ENCODE measurements at places on chromosomes 6 and 20. TPM values are rescaled to one million over a fixed set of nuclear protein-coding genes. Genes with fewer than 3 reads are reported as not detected.

DNA sequence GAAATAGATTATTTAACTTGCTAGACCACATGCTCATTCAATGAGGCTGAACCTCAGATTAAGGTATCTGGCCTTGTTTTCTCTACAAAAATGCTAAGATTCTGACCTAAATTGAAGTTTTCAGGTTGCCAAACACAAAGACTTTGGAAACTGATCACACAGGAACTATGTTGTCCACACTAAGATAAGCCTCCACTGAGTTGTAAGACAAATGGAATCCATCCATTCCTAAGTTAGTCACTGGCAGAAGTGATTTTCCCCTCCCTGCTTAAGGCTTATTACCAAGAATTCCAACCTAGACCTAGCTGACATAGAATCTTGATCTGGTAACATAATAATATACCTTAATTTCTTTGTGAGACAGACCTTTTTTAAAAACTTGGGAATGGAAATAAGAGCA is 608.1 kb downstream of the TENT5A start:
- H3K27me3 ChIP-seq: no peaks in the 10 kb centered on the region
- no peak for DNase-seq
- H3K36me3 ChIP-seq: no peaks in the 10 kb centered on the region
- H3K4me1 ChIP-seq: no peaks in the 10 kb centered on the region
- no peak overlapping the region for H3K4me3 ChIP-seq

DNA sequence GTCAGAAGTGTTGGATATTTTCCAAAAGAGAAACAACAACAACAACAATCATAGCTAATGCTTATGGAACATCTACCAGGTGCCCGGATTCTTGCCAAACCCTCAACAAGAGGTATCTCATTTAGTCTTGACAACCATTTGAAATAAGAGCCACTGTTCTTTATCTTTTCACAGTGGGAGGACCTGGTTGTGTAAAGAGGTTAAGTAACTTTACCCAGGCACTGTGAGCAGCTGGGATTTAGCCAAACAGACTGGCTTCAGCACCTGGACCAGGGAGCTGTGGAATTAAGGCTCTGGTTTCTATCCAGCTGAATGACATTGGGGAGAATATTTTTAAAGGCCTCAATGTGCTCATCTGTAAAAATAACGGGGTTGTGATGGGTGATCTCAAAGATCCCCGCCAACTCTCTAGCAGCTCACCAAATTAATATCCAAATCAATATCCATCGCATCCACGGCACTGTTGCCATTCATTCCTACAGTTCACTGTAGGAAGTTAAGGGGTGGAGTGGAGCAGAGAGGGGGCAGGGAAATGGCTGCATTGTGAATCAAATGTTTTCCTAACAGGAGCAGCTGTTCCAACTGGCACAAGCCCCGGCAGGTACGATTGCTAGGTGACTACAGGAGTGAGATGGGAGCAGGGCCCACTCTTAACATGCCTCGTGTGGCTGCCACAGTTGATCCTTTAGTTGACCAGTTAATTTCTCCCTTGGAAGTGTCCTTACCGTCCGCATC is 61.8 kb downstream of the GCNT2 start:
- peaks cover 70% of the 10 kb centered on the region for H3K4me1 ChIP-seq
- no peaks in the 10 kb centered on the region for H3K27me3 ChIP-seq
- peak overlapping the region; percentile 32 for H3K4me3 ChIP-seq
- H3K27ac ChIP-seq: peak overlapping the region; percentile 100
- DNase-seq: peak; percentile 91
- no peaks in the 10 kb centered on the region for H3K36me3 ChIP-seq

- H3K27ac ChIP-seq: no peak overlapping the region
- H3K4me1 ChIP-seq: no peaks in the 10 kb centered on the region
- H3K27me3 ChIP-seq: no peaks in the 10 kb centered on the region
- no peak overlapping the region for H3K4me3 ChIP-seq
Measured at GRCh38 chr6:114068771-114069170, 97.8 kb upstream of the HDAC2 start.

DNA sequence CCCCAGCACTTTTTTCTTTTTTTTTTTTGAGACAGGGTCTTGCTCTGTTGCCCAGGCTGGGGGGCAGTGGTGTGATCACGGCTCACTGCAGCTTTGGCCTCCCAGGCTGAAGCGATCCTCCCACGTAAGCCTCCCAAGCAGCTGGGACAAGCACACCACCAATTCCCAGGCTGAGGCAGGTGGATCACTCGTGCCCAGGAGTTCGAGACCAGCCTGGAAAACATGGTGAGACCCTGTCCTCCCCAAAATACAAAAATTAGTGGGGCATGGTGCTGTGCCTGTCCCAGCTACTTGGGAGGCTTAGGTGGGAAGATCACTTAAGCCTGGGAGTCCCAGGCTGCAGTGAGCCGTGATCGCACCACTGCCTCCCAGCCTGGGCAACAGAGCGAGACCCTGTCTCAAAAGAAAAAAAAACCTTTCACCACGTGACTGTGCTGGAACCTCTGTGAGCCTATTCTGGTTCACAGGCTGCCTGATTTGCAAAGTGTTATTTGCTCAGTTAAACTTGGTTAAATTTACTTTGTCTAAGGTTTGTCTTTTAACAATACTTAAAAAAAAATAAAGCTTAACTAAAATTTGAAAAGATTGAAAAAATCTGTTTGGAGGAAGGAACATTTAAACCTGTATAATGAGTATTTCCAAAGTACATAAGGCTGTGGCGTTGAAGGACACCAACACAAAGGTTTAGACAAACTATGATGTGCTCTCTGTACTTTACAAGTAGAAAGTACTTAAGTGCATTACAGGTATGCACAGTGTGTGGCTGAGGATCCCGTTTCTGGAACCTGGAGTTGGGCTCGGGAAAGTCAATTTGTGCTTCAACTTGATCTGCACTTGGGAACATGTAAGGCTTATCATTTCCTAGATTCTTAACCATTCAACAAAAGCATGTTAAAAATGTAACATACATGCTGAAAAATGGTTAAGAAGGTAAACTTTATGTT is 55.0 kb downstream of the PPP1R3G start:
- H3K27ac ChIP-seq: no peak overlapping the region
- no peak for DNase-seq
- no peak overlapping the region for H3K4me3 ChIP-seq
- H3K4me1 ChIP-seq: peaks cover 11% of the 10 kb centered on the region

- no peaks in the 10 kb centered on the region for H3K27me3 ChIP-seq
- no peak overlapping the region for H3K27ac ChIP-seq
- H3K36me3 ChIP-seq: no peaks in the 10 kb centered on the region
- no peak overlapping the region for H3K4me3 ChIP-seq
- no peaks in the 10 kb centered on the region for H3K4me1 ChIP-seq
Measured at GRCh38 chr6:147839708-147840610, 331.5 kb downstream of the SAMD5 start.

- H3K4me1 ChIP-seq: peaks cover 35% of the 10 kb centered on the region
- H3K27ac ChIP-seq: no peak overlapping the region
- H3K27me3 ChIP-seq: no peaks in the 10 kb centered on the region
- H3K36me3 ChIP-seq: no peaks in the 10 kb centered on the region
Measured at GRCh38 chr20:10781526-10781925, 107.7 kb upstream of the JAG1 start.

- no peak overlapping the region for H3K27ac ChIP-seq
- H3K36me3 ChIP-seq: no peaks in the 10 kb centered on the region
- no peaks in the 10 kb centered on the region for H3K4me1 ChIP-seq
- peaks cover 57% of the 10 kb centered on the region for H3K27me3 ChIP-seq
- H3K4me3 ChIP-seq: no peak overlapping the region
Measured at GRCh38 chr20:235891-236290, 8.8 kb downstream of the DEFB129 start.

GRCh38 chr6:52598123-52598823 is 21.4 kb upstream of the TRAM2 start:
- no peaks in the 10 kb centered on the region for H3K4me1 ChIP-seq
- no peaks in the 10 kb centered on the region for H3K36me3 ChIP-seq
- peak; percentile 97 for DNase-seq
- H3K4me3 ChIP-seq: no peak overlapping the region
- H3K27me3 ChIP-seq: no peaks in the 10 kb centered on the region

- no peaks in the 10 kb centered on the region for H3K27me3 ChIP-seq
- no peak overlapping the region for H3K4me3 ChIP-seq
- no peak for DNase-seq
- peaks cover 29% of the 10 kb centered on the region for H3K36me3 ChIP-seq
Measured at GRCh38 chr20:49230021-49230420, 10.8 kb downstream of the DDX27 start.

DNA sequence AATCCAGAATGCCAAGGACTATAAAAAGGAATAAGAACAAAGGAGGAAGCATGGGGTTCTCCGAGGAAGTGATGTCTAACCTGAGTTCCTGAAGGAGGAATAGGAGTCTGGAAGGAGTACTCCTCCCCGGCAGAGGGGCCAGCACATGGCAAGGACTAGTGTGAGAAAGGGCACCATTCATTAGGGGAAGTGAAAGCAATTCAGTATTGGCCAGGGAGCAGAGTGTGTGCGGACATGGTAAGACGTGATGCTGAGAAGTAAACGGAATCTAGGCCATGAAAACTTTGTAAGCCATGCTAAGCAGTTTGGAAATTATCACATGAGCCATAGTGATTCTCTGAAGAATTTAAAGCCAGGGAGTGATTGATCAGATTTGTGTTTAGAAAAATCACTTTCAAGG is 218.9 kb upstream of the PRDM1 start:
- H3K36me3 ChIP-seq: no peaks in the 10 kb centered on the region
- H3K27me3 ChIP-seq: no peaks in the 10 kb centered on the region

- no peak for DNase-seq
- H3K4me3 ChIP-seq: no peak overlapping the region
- no peaks in the 10 kb centered on the region for H3K27me3 ChIP-seq
- H3K36me3 ChIP-seq: no peaks in the 10 kb centered on the region
- no peaks in the 10 kb centered on the region for H3K4me1 ChIP-seq
Measured at GRCh38 chr20:19785173-19785982, 27.3 kb downstream of the RIN2 start.

GRCh38 chr6:155708100-155708499 is 252.5 kb upstream of the NOX3 start:
- no peaks in the 10 kb centered on the region for H3K4me1 ChIP-seq
- H3K4me3 ChIP-seq: no peak overlapping the region
- no peaks in the 10 kb centered on the region for H3K27me3 ChIP-seq
- H3K27ac ChIP-seq: no peak overlapping the region

DNA sequence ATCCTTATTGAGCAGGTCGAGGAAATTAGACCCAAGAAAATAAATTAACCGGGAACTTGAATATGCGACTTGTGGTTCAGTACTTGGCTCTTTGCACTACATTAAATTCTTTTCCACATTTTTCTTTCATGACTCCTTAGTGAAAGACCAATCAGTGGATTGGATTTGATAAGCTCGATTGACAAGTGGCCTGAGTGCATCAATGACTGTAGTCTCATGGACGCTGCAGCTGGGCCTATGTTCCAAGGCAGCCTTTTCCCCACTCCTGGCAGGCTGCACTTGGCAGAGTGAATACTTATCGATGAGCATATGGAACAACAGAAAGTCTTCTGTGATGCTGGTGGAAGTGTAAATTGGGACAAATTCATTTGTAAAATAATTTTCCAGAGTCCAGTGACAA is 210.8 kb upstream of the EXOC2 start:
- H3K36me3 ChIP-seq: no peaks in the 10 kb centered on the region
- no peak overlapping the region for H3K27ac ChIP-seq
- H3K4me1 ChIP-seq: no peaks in the 10 kb centered on the region
- no peaks in the 10 kb centered on the region for H3K27me3 ChIP-seq

DNA sequence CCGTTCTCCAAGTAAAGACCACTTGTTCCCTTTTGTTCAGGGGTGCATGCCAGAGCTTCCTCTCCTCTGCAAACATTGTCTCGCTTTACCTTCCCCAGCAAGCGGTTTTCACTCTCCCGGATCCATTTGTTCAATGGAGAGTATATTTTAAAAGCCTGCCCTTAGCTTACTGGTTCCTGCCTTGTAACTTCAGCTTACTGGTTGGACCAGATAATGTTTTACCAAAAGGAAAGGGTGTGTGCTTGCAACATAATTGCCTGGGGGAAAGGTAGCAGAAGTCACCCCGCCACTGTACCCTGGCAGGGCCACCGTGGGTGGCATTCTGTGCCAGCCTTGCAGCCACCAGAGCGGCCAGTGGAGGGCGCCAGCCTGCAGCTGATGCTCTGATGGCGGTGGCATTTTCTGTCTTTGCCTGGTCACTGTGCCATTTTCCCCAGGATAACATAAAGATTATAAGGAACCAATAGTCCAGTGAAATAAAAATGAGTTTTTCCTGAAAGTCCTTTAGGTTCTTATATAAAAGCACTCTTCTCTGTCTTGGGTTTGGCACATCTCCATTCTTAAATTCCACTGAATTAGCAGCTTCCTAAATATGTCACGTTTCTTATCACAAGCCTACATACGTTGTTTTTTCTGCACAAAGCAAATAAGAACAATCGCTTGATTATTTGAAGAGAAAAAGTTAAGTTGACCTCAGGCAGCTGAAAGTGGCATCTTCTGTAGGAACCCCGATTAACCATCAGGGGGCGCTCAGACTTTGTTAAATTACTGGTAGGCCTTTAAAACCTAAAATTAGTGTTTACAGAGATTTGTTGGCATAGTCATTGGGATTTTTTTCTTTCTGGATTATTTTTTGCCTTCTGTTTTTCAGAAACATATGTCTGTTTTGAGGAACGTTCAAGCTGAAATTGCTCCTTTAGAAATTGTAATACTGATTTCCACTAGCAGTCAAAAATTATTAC is 67.4 kb upstream of the XRN2 start:
- peaks cover 38% of the 10 kb centered on the region for H3K4me1 ChIP-seq
- peak; percentile 84 for DNase-seq
- no peaks in the 10 kb centered on the region for H3K36me3 ChIP-seq
- H3K4me3 ChIP-seq: 0 out of 2 replicates have a peak overlapping the region, but pooled peaks have one; percentile 8
- no peaks in the 10 kb centered on the region for H3K27me3 ChIP-seq

- no peaks in the 10 kb centered on the region for H3K27me3 ChIP-seq
- H3K4me1 ChIP-seq: peaks cover 28% of the 10 kb centered on the region
- H3K36me3 ChIP-seq: peaks cover 3% of the 10 kb centered on the region
- peak overlapping the region; percentile 89 for H3K27ac ChIP-seq
Measured at GRCh38 chr6:26539071-26539615, 977 bp downstream of the HMGN4 start.

DNA sequence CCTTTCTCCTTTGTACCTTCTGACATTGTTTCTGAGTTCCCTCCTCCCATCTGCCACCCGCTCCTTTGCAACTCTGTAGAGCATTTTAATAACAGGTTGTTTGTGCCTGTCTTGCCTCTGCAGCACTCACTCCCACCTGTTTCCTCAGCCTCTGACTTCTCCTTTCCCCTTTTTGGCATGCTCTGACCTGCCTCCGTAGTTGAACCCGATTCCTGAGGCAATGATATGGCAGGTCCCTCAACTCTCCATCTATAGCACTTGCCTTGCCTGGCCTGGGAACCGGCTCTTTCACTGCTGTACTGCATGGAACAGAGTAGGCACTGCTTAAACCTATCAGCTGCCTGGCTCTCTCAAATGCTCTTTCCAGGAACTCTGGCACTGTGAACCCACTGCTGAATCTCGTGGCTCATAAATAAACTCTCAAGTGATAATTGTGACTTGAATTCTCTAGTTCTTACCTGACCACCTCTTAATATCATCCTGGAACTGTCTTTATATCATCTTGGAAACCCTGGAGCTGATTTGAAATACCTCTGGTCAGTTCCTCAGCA is 50.3 kb downstream of the UTRN start:
- peaks cover 32% of the 10 kb centered on the region for H3K4me1 ChIP-seq
- no peak for DNase-seq
- H3K27ac ChIP-seq: no peak overlapping the region

EMILIN3 gene
- 6.3 TPM for total RNA-seq

CMTR1 gene
- total RNA-seq: 38.0 TPM

OR2H2 gene
- total RNA-seq: not detected

SNAP91 gene
- total RNA-seq: 0.83 TPM

BPIFA1 gene
- not detected for total RNA-seq

SPTLC3 gene
- not detected for total RNA-seq

RNF217 gene
- total RNA-seq: 6.2 TPM

ASCC3 gene
- 95.9 TPM for total RNA-seq

EDN1 gene
- 0.58 TPM for total RNA-seq
